ENCODE measurements at places on chromosomes 6 and 20.

- DNase-seq = no peak
These were observed 2.2 kb upstream of the STXBP5 start for GRCh38 chr6:147201885-147202515.

GRCh38 chr6:98215531-98215930 lies 618.8 kb upstream of the POU3F2 start:
- no peak for DNase-seq

- DNase-seq = no peak
These were observed at the start of gene PSORS1C1 for GRCh38 chr6:31114541-31114878. TSS of gene PSORS1C1 (plus strand) at chr6:31114800. CDS start at chr6:31129633, 14,833 bp downstream.

DNA sequence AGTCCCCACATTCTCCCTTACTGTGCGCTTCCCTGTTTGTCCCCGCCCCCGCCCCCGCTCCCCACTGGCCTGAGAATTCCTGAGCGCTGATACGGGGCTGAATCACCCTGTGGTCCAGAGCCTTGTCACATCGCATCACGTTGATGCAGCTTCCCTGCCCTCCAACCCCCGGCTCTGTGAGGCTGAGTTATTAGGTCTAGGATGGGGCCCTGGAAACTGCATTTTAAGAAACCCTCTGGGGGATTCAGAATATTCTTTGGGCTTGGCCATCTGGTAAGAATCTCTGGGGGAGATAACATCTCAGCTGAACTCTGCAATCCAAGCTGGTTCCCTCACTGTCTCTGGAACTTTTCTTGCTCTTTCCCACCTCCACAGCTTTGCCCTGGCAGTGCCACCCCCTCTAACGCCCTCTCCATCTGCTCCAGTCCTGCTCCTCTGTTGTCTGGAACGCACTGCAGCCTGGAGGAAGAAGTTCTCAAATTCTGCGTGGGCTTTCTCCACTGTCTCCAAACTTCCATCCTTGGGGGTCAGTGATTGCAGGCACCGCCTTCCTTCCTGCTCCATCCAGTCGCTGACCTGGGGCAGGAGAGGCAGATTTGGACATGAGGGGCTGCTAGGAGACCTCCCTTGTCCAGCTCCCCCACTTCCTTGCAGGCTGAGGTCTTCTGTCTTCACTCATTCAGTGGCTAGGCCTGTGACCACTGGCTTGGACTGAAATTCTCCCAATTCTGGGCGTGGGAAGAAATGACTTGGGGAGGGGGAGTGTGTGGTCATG lies 42.6 kb downstream of the KIAA1755 start:
- DNase-seq = no peak

DNA sequence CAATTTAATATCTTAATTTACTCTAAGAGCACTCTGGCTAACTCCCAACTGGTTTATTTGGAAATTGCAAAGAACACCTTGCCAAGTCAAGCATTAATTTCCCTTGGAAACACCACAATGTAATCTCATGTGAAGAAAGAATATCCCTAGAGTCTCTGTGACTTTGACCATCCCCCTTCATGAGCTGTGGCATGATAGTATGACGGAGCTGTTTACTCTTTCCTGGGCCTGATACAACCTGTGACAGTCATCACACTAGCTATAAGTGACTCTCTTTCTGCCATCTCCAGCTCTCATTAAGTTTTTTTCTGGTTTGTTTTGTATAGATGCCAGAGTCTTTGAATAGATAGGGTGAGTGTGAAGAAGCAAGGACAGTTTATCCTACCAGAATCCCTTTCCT lies 470.3 kb upstream of the JARID2 start:
- no peak for DNase-seq

GRCh38 chr6:2244261-2245102 lies 923 bp downstream of the GMDS start:
- no peak for DNase-seq

DNA sequence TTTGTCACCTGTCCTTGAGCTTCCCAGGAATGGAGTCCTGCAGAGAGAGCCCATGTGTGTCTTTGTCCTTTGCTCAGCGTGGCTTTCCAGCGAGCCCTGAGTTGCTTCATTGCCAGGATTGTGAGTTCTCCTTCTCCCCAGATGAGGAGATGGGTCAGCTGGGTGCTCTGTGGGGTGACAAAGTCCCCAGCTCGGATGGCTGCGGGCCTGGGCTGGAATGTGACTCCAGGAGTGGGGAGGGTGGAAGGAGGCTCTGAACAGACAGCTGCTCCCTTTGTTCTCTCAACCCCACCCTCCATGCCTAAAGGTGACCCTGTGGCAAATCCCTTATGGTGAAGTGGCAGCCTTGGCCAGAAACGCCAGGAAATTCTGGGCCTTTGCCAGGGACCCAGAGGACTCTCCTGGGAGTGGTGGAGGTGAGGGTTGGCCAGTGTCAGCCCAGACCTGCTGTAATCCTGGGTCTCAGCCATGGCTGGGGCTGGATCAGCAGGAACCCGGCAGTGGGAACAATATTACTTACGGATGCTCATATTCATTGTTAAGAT lies 44.4 kb upstream of the CST5 start:
- no peak for DNase-seq

DNA sequence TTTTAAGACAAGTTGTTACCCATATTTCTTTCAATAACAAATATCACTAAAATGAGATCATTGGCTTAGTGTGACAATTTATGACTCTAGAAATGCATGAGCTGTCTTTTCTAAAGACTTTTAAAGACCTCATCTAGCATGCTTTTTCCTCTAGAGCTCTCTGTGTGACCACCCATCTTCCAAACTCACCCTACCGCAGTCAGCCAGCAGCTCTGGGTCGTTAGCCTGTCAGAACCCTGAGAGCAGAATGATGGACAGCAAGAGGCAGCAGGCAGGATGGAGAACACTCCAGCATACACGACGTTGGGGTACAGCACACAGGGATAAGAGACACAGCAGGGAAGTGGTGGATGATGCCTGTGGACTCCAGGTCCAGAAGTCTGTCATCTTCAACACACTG lies 45.1 kb upstream of the TBX18 start:
- no peak for DNase-seq

- no peak for DNase-seq
These were observed 260.6 kb downstream of the EYA4 start for GRCh38 chr6:133501675-133502270.

DNA sequence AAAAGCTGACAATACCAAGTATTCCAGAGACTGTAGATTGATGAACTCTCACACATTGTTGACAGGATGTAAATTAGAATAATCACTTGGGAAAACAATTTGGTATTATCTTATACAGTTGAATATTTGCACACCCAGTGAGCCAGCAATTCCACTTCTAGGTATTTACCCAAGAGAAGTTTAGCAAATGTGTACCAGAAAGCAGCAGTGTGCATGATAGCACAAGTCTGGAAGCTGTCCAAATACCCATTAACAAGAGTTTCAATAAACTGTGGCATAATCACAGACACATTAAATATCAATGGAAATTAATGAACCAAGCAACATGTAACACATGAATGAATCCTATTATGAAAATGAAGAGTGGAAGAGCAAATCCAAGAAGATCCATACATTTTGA lies 233.6 kb downstream of the TPBG start:
- DNase-seq = no peak

GRCh38 chr20:24403406-24403805 lies 66.0 kb upstream of the SYNDIG1 start:
- DNase-seq = no peak

DNA sequence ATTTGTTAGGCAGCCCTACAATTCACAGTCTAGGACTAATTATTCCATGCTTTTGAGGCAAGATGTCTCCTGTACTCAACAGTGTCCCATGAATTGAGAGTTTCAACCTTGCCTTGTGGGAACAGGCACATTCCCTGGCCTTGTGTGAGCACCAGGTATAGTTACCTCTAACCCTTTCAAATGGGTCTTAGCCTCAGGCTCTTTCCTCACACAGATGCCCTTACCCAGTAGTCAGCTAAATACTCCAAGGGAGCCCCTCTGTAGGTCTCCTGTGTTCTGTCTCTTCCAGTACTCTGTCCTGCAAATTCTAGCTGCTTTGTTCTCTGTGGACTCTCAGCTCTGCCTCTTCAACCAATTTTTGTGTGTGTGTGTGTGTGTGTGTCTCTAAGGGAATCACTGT lies 135.3 kb downstream of the ZFAND3 start:
- DNase-seq = no peak

GRCh38 chr20:34843421-34843820 lies 18.0 kb upstream of the NCOA6 start:
- DNase-seq = no peak

- DNase-seq = peak; percentile 71
These were observed 1.4 kb downstream of the BACH2 start for GRCh38 chr6:90294989-90295853.

GRCh38 chr6:136307351-136307750 lies 17.7 kb upstream of the BCLAF1 start:
- no peak for DNase-seq

DNA sequence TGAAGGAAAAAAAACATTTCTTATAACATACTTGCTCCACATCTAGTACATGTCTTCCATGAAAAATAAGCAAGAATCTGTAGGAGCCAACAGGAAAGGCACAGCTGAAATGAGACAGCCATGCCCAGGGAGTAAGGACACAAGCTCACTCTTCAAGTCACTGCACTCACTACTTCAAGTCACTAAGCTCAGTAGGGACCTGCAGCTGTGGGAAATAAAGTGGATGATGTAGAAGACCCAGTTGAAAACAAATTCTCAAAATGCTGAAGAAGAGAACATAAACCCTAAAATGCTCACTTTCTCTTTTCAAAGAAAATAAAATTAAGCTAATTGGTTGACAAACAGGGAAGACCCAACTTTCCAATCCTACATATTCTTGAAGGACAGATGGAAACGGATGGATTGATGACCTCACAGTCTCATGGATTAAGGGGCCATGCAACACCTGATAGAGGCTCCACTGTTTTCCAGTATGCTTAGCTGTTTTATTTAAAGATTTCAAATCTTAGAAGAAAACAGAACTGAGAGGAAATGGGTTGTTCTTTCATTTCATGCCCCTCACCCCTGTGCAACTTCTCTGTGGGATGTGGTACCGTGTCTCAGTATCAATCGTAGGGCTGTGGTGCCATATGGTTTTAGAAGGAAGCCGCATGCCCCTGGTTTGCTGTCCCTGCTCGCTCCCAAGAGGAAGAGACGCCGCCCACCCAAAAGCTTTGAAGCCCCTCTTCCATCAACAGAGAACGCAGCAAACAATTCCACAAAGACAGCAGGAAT lies 133.3 kb downstream of the WDR27 start:
- no peak for DNase-seq

- no peak for DNase-seq
These were observed 516.7 kb downstream of the C6orf118 start for GRCh38 chr6:164792666-164793065.

DNA sequence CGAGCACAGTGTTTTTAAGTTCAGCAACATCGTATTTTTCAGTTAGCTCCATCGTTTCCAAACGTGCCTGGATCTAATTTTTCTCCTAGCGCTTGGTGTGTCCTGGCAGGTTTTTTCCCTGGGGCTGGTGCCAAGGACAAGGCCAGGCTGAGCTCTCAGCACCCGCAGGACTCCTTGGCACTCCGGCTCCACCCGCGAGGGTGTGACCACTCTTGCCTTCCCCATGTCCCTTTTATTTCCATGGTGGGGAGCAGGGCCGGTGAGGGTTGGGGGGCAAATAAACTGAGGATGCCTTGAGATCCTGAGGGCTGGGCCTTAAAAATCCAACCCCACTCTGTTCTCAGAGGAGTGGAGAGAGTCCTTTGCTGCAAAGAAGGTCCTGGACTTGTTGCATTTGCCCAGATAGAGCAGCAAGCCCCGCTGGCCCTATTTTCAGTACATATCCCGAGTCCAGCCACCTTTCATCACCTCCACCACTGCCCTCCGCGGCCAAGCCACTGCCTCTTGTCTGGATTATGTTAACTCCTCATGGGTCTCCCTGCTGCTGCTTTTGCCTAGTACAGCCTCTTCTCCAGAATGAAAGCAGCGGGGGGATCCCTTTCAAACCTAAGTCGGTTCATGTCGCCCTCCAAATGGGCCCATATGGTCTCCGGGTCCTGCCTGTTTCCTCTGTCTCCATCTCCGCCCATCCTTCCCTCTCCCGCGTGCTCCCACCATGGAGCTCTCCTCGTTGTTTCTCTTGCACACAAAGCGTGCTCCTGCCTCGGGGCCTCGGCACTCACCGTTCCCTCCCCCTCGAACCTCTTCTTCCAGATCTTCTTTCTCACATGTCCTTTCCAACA lies 4.5 kb upstream of the RAB44 start:
- no peak for DNase-seq

DNA sequence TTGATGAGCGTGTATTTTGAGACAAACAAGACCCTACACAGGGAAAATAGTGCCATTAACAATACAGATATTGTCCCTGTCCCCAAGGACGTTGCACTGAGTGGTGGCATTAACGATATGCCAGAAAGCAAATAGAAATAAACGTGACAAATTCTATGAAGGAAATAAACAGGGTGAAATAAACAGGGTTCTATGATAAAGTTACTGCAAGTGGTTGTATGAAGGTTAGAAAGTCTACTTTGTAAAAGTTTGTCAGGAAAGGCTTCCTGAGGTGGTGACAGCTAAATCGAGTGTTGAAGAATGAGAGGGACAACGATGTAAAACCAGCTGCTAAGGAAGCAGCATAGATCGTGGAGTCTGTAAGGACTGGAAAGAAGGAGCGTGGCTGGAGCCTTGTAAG lies 380.2 kb downstream of the LAMA2 start:
- no peak for DNase-seq

DNA sequence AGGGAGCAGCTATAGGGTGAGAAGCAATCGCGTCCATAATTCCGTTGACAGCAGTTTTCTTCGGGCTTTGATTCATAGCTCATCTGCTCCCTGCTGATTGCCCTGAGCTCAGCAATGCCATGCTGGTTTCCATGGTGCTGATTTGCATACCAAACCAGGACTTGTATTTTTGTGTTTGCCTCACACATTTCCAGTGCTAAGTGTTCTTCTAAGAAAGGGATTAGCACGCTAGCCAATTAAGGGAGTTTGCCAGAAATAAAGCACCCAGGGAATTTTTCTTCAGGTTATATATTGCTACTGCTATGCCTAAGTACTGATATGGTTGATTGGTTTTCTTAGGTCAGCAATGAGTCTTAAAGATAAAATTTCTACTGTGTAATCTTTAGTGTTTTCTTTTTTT lies 177.6 kb downstream of the PLCB1 start:
- DNase-seq = no peak

- DNase-seq = peak; percentile 51
These were observed 285.2 kb downstream of the UST start for GRCh38 chr6:149031859-149032598.

- DNase-seq = no peak
These were observed 16.0 kb downstream of the AKAP12 start for GRCh38 chr6:151255811-151256210.

DNA sequence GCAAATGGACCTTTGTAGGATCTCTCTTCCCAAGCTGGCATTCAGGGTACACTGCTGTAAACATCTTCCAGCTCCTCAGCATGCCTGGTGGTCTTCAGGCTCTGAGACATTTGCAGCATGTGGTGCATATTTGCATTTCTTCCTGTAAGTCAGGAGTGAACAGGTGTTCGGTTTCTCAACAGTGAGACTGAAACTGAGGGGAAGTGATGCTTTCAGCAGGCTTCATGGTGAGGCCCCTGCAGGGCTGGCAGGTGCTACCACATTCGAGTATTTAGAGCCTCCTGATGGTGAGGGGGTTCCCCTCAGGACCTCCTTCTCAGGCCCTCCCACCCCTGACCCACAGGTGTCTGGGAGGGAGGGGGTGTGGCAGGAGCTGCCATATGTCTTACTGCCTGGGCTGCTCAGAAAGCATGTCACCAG lies 15.1 kb downstream of the MYBL2 start:
- DNase-seq = no peak

Measured in activated T-helper 9 cell treated with anti-CD3 and anti-CD28 coated beads, Interleukin-2, amount 50 U/mL, for 16 hours (primary cell).